ENCODE measurements at places on chromosomes 11 and 22.

- DNase-seq = no peak
Observed at GRCh38 chr11:10301656-10302358, 3.1 kb upstream of the ADM start.

GRCh38 chr22:30460147-30460546 is 11.7 kb downstream of the SEC14L3 start:
- DNase-seq = no peak

GRCh38 chr11:30046578-30046945 is 29.7 kb upstream of the KCNA4 start:
- DNase-seq = no peak

DNA sequence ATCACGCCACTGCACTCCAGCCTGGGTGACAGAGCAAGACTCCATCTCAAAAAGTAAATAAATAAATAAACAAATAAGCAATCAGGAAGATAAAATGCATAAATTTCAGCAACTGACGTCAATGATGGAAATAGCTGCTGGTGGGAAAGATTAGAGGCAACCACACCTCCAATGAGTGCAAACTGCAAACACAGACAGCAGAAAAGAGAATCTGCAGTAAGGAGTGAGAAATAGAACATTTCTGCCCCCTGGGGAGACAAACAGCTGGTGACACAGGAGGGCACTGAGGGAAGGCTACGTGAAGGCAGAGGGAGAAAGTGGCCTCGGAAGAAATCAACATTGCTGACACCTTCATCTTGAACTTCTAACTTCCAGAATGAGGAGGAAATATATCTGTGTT is 6.5 kb downstream of the PI4KA start:
- DNase-seq = no peak

DNA sequence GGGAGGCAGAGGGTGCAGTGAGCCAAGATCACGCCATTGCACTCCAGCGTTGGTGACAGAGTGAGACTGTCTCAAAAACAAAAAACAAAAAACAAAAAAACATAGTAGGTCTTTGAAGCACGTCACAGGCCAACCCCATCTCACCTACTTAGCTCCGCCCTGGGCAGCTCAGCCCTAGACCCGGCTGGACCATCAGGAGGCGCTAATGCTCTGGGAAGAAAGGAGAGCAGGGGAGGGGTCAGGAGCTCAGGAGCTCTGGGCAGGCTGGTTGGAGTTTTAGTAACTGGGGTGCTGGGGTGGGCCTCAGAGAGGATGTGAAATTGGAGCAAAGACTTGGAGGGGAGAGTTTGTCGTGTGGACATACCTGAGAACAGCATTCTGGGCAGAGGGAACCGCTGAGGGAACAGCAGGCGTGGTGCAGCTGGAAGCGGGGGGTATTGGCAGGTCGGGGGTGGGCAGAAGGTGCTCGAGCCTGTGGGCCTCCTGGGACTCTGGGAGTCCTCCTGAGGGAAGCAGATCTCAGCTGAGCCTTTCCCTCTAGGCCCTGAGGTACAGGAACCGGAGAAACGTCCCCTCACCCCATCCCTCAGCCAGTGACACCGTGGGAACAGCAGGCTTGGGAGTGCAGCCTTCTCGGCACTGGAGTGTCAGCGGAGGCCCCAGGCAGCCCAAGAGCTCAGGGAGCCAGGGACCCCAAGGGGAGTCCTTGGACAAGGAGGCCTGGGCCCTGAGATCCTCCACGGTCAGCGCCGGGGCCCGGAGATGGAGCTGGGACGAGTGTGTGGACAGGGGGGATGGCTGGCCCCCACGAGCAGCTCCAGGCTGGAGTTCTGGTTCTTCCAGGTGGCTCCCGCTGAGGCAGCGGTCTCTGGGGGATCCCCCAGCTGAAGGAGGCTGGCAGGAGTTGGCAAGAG is 2.2 kb upstream of the RPS6KA4 start:
- no peak for DNase-seq

DNA sequence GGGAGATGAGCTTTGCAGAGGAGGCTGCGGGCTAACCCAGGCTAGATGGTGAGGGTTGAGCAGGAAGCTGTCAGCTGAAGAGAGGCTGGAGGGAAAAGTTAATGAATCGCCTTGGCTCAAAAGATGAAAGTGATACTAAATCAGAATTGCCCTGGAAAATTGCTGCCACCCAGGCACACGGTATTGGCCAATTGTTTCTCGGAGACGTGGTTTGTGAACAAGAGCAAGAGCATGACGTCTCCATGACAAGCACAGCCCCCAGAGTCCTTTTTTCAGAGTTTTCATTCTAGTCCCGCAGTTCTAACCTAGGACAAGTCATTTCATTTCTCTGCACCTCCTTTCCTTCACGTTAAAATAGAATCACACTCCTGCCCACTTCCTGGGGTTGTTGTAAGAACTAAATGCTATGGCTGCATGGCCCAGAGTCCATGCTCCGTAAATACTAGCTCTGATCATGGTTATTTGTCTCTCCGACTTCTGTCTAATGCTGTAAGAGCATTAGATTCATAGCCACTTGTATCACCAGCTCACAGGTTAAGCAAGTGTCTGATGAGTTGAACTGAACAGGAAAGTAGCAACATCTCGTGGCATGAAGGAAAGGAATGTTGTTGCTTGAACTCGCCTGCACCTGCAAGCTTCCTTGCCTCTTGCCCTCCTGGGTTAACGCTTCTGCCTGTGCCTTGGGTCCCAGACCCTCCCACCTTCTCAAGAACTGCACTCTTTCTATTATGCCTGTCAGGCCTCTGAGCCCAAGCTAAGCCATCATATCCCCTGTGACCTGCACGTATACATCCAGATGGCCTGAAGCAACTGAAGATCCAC is 33.8 kb upstream of the NUP50 start:
- no peak for DNase-seq

- no peak for DNase-seq
Observed at GRCh38 chr11:20762116-20762844, 92.9 kb downstream of the NELL1 start.

DNA sequence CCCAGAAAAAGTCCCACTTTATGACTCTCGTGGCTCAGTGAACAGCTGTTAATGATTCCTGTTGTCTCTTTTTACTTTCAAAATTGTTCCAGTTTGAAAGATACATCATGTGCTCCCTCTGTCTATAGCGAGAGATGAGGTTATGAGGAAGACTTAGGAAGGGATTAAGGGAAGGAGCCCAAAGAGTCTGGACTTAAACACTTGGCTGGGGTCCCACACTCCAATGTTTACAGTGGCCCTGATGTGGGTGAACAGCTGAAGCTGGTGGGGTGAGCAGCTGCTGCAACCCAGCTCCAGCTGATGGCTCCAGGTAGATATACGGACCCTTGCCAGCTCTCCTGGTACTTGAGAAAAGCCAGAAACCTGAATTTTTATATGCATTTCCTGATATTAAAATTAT is 84.5 kb upstream of the PLET1 start:
- no peak for DNase-seq
